NCI-H1930 (cell line): ENCODE measurements at places on chromosomes 2 and 18.

GRCh38 chr2:196136151-196136550 lies 35.2 kb downstream of the STK17B start:
- no peak for DNase-seq

DNA sequence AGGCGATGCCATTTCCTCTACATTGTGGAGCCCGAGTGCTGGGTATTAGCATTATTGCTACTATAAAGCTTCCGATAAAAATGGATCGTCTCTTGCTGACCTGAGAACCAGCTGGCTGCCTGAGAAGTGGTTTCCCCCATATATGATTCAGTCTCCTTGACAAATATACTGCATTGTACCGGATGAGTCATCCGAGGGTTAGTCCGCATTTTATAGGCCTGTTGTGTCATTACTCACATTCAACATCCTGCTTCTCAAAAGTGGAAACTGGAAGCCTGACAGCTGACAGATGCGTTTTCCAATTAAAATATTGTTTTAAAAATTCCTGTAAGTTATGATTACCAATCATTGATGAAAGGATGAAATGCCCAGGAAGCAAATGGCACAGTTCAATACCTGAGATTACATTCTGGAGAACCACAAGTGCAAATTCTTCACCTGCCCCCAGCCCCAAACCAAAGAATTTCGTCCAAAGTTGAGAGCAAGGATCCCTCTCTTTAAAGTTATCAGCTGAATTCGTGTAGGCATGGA lies 65.7 kb downstream of the SPRED2 start:
- no peak for DNase-seq

GRCh38 chr2:98457045-98457696 lies 12.5 kb downstream of the INPP4A start:
- no peak for DNase-seq

DNA sequence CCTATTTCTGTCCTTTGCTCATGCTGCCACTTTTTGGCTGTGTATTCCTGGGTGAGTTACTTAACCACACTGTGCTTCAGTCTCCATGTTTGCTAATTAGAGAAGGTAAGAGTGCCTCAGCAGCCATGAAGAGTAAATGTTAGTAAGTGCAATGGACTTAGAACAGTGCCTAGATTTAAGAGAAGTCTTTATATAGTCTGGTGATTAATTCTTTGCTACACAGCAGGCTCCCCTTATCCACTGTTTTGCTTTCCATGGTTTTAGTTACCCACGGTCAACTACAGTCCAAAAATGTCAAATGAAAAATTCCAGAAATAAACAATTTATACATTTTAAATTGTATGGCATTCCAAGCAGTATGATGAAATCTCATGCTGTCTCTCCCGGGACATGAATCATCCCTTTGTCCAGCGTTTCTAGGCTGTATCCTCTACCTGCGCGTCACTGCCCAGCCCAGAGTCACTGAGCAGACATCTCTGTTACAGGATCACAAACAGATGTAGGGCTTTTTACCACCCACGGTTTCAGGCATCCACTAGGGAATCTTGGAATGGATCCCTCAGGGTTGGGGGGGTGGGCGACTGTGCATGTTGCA lies 91.0 kb downstream of the CTIF start:
- no peak for DNase-seq

DNA sequence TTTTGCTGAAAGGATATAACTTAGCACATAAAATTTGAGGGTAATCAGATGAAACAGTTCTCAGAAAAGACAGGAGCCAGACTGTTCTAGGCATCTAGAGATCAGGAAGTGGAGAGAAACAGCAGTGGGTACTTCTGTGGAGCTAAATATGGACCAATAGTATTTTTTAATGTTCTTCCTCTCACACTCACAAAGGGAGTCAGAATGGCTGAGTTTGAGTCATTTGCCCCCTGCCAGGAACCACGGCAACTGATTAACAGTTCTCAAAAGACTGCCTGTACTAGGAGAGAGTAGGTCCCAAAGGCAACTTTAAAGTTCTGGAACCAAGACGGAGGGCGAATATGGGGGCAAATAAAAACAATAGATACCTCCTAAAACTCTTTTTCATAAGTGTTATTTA lies 107.5 kb downstream of the GULP1 start:
- DNase-seq, result no peak

DNA sequence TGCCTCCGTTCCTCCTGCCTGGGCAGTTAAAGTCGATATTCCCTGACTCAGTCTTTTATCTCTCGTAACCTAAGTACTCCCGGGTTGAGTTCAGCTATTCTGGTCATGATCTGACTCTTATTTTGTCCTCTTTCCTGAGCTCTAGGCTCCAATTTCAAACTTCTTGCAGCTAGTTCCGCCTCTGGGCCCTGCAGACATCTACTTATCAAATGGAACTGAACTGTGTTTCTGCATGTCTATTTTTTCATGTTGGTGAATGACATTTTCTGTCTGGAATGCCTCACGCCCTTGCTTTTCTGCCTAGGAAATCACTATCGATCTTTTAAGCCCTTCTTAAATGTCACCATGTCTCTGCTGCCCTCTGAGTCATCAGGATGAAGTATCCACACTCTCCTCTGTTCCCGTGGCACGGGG lies 101.5 kb downstream of the VAPA start:
- no peak for DNase-seq

DNA sequence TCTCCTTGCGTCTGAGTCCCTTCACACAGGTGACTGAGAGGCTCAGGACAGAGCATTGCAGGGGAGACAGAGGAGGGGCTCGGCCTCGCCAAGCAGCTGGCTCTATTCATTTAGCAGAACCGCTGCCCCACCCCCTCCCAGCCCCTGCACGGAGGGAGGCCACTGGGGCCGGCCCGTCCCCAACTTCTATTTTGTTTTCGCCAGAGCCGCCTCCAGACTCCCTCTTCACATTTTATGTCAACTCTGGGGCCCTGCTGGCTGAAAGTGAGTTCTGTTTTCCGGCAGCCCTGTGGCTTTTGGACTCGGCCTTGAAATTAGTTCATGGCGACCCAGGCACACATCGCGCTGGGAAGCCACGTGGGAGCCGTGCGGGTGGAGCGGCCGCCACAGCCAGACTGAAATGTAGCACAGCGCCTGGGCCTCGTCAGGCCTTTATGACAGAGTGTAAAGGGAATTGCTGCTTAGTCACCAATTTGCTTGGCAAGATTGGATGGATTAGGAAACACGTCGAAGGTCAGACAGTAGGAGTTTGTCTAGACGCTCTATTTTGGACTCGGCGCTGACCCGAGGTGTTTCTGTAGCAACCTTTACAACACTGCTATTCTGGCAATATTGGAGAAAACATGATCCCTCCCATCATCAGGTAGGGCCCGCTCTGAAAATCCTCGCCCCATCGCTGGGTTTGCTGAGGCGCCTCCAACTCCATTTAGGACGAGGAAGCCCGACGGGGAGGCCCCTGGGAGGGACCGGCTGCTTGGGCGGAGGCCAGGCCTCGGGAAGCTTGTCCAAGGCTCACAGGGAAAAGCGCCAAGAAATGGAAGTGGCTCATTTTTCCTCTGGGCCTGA lies 90.7 kb upstream of the CTDP1 start:
- no peak for DNase-seq
